Testis (tissue), 5 donors: ENCODE measurements at places on chromosomes 2 and 18. TPM values are rescaled to one million over a fixed set of nuclear protein-coding genes. Genes with fewer than 3 reads are reported as not detected.

Gene LOXHD1
- total RNA-seq: 11.3 TPM

Gene MREG
- 4.3 TPM for total RNA-seq

Gene NT5DC4
- 2.9 TPM for total RNA-seq

Gene CACNB4
- 83.8 TPM for total RNA-seq

Gene GCKR
- total RNA-seq: 3.3 TPM

Gene LRP1B
- 1.9 TPM for total RNA-seq

Gene HJURP
- 10.2 TPM for total RNA-seq
